ELF-1 (cell line): ENCODE measurements at places on chromosomes 11 and 22.

GRCh38 chr11:124923296-124923695 is 4.2 kb downstream of the HEPN1 start:
- no peak for DNase-seq

GRCh38 chr22:37749831-37750595 is 53.2 kb downstream of the TRIOBP start:
- DNase-seq: no peak

- DNase-seq: no peak
Observed at GRCh38 chr11:110374921-110375320, 54.8 kb upstream of the FDX1 start.

GRCh38 chr22:48651981-48652538 is 1175.6 kb downstream of the BRD1 start:
- no peak for DNase-seq

GRCh38 chr11:123407130-123407995 is 22.7 kb upstream of the GRAMD1B start:
- DNase-seq: peak; percentile 91

DNA sequence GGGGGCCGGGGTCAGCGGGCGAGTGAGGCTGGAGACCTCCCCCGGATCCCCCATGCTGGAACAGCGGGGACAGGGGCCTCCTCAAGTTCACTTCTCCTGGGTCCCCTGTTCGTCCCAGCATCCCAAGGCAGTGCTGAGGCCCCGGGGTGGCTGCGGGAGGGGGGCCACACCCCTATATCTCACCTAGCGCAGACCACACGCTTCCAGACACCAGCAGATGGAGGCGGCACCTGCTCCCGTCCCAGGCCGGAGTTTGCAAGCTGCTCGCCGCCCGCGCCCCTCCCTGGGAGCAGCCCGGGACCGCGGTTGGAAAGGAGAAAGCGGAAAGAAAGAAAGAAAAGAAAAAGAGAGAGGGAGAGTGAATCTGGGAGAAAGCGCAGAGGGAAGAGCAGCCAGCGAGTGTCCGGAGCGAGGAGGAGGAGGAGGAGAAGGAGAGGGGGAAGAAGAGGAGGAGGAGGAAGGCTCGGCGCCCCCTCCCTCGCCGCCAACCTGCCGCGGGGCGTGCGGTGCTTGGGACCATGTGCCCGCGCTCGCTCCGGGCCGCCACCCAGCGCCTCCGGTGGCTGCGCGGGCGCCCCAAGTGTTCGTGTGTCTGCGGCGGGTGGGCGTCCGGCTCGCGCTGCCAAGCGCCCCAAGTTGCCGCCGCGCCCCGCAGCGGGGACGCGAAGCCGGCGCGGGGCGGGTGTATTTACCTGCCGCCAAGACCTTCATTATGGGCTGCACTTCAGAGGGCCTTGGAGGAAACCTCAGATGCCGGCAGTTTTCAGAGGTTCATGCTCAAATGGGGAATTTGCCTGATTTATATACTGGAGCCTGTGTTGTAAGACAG is at the start of gene LIF:
LIF (minus strand) TSS at position 775 of the 829 bp plus-strand sequence; CDS start at position 711, 64 bp downstream.
- DNase-seq: no peak
